ENCODE measurements at places on chromosomes 5 and 9.

- DNase-seq, result no peak
These were observed 185.0 kb downstream of the GAPVD1 start for GRCh38 chr9:125446561-125447094.

GRCh38 chr5:133707629-133708028 is 95.3 kb upstream of the FSTL4 start:
- DNase-seq, result no peak

- no peak for DNase-seq
These were observed 51.3 kb downstream of the SLC12A7 start for GRCh38 chr5:1060535-1060981.

- no peak for DNase-seq
These were observed 15.4 kb downstream of the FAM81B start for GRCh38 chr5:95406426-95407090.

DNA sequence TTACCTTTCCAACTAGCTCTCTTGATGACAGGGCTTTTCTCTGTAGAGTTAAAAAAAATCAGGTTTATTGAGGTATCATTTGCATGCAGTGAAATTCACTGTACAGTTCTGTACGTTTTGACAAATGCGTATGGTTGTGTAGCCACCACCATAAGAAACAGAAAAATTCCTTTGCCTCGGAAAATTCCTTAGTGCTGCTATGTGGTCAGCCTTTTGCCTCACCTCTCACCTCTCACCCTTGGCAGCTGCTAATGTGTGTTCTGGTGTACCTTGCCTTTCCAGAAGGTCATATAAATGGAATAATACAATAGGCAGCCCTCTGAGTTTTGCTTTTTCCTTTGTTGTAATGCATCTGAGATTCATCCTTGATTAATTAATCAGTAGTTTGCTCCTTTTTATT is 28.4 kb downstream of the PCSK5 start:
- no peak for DNase-seq

GRCh38 chr9:107715740-107716139 is 226.2 kb upstream of the KLF4 start:
- no peak for DNase-seq

DNA sequence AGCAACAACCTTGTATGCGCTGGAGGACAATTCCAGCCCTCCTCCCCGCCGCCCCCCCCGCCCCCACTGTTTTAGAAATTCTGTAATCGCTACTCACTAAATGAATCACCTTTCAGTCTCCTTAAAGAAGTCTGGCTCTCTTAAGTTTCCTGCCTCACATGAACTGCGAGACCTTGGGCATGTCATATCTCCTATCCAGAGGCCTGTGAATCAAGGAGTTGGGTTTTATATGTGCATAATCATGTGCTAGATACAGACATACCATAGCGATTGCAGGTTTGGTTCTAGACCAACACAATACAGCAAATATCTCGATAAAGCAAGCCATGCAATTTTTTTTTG is 337 bp upstream of the DMAC1 start:
- DNase-seq, result no peak

GRCh38 chr9:136762915-136763648 is 1.2 kb downstream of the LCN15 start:
- no peak for DNase-seq

DNA sequence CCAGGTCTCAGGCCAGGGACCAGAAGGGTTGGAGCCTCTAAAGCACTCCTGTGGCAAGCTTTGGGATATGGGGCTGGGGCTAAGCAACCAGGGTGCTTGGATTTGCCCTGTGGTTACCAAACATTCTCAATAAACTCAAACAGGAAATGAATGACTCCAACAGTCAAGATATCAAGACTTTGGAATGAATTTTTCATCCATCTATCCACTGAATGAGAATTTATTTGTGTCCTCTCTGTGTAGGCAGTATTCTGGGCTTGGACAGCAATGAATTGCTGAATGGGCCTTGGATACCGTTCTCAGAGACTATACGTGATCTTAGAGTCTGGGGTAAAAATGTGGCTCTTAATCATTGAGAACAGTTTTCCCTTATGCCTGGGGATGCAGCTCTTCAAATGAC is 212.5 kb downstream of the DAB2IP start:
- no peak for DNase-seq

DNA sequence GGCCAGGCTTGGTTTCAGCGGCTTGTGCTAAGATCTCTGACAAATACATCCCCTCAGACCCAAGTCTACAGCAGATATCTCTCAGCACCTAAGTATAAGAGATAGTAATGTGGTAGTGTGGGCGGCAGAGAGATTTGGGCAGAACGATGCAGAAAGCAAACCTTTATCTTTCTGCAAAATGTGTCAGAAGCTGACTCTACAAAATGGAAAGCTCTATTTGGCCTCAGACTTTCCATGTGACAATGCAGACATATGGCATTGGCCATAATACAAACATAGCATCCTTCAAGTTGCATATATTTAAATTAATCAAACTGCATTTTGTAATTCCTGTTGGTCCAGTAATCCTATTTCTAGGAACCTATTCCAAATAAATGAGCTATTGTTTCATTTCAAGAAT is 102.5 kb upstream of the RAI14 start:
- DNase-seq, result no peak

DNA sequence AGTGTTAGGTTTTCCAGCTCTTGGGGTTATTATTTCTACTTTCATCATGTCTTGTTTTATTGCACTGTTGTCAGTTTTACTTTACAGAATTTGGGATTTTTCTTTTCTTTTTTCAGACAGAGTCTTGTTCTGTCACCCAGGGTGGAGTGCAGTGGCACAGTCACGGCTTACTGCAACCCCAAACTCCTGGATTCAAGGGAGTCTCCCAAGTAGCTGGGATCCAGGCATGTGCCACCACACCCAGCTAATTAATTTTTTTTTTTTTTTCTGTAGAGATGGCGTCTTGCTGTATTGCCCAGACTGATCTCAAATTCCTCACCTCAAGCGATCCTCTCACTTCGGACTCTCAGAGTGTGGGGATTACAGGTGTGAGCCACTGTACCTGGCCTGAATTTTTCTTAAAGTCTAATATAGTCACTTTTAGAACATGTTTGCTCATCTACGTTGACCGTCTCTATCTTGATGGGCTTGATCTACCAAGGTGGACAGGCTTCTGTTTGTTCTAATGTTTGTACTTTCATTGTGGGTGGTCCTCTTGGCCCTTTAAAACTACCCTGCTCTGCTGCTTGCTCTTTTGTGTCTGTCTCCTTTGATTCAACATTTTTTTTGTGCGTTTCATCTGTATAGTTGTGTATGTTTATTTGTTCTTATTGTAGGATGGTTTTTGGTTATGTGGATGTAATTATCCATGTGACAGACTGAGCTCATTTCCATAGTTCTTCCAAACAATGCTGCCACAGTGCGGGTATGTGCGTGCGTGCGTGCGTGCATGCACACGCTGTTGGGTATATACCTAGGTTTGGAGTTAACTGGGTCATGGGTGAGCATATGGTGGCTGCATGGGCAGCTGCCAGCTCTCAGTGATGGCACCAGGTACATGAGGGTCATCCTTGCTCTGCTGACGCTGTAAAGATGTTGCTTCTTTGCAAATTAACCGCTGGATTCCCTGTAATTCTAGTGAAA is 18.1 kb downstream of the PRRC2B start:
- DNase-seq, result no peak

DNA sequence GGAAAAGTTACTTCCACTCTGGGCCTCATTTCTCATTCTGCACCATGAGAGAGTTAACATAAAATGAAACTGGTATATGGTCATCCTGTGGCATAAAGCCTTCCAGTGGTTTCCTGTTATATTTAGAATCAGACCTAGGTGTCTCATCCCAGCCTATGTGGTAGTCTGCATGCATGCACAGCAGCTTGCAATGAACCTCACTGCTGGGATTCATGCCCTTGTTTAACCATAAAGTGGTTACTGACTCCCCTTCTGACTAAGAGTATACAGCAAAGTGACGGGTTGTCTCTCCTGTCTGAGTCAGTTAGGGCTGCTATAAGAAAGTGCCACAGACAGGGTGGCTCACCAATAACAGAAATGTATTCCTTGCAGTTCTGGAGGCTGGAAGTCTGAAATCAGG is 14.7 kb upstream of the TDRD7 start:
- no peak for DNase-seq

DNA sequence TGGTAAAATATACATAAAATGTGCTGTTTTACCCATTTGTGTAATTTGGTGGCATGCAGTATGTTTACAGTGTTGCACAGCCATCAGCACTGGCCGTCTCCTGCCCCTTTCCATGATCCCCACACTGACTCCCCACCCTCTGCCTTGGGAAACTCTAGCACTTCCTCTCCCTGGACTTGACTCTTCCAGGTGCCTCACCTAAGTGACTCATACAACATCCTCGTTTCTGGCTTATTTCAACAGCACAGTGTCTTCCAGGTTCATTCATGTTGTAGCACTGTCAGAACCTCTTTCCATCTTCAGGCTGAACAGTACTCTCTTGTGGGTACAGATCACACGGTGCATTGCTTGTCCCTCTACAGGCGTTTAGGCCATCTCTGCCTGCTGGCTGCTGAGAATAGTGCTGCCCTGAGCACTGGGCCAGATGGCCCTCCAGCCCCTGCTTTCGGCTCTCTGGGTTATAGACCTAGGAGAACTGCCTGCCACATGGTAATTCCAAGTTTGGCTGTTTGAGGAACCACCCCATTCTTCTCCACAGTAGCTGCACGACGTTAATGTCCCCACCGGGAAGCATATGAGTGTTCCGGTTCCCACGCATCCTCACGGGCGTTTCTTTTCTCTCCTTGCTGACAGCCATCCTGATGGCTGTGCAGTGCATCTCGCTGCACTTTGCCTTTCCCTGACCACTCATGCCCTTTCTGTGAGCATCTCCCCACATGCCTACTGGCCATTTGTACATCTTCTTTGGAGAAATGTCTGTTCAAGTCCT is 211.8 kb downstream of the FANCC start:
- DNase-seq, result no peak
